ENCODE measurements at places on chromosomes 1 and 21.

DNA sequence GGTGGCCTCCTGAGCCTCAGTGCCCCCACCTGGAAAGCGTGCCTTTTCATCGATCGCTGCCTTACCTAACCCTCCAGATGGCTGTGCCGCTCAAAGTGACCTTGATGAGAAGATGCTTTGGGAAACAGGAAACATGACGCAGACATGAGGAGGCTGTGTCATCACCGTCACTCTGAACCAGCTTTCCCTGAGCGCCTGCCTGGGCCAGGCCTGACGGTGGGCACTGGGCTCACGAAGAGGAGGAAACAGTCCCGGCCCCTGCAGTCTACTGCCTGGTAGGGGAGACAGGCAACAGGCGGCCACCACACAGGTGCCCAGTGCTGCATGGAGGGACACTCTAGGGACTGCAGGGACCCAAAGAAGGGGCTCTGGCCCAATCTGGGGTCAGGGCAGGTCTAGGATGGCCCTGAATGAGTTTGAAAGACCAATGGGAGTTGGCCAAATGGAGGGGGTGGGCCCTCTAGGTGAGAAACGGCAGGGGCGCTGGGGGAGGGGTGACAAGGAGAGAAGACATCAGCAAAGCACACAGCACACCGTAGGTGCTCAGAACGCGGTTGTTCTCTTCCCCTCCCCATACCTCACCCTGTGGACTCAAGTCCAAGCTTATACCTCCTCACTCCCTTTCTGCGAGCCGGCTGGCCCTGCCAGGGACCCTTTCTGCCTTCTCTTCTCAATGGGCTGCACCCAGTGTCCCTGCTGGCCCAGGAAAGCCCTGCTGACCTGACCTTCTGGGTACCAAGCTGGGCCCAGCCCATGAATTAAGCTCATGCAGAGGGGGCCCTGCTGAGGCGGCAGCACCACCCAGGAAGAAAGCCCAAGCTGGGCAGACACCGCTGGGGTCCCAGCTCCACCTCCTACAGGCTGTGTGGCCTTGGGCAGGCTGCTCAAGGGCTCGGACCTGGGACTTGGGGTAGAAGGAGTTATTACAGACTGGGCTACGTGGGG, 44.9 kb downstream of the GLIS1 start:
- no peak for DNase-seq

- DNase-seq = no peak
Measured at GRCh38 chr1:152777510-152778137, 2.7 kb downstream of the LCE1F start.

DNA sequence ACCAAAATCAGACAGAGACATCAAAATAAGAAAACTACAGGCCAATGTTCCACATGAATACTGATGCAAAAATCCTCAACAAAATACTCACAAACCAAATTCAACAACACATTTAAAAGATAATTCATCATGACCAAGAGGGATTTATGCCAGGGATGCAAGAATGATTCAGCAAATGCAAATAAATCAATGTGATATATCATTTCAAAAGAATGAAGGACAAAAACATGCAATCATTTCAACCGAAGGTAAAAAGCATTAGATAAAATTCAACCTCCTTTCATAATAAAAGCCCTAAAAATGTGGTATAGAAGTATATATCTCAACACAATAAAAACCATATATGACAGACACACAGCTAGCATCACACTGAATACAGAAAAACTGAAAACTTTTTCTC, 81.5 kb upstream of the LYPLAL1 start:
- DNase-seq = no peak

DNA sequence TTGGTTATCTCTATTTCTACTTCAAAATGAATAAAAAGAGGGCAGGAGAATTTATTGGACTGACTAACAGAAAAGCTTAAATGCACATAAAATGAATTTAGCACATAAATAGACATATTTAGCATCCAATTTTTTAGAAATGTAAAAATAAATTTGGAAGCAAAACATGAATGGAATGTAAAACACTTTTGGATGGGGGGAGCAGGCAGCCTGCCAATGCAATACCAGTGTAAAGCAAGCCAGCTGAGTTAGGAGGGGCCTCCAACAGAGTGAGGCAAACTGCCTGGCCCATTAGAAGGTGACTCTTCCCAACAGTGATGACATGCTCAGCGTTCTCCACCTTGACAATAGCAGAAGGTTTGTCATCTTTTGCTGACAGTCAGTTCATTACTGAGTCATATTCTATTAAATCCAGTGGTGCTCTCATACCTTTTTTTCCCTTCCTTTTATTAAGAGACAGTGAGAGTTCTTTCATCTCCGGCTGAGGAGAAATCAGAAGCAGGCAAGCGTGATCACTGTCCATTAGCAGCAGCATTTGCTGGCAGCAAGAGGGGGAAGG, 19.5 kb upstream of the EXO1 start:
- DNase-seq = no peak

- DNase-seq = peak; percentile 90
Measured at GRCh38 chr1:116825207-116825719, 71.0 kb downstream of the CD2 start.

- no peak for DNase-seq
Measured at GRCh38 chr1:64184003-64184440, 19.4 kb upstream of the UBE2U start.

DNA sequence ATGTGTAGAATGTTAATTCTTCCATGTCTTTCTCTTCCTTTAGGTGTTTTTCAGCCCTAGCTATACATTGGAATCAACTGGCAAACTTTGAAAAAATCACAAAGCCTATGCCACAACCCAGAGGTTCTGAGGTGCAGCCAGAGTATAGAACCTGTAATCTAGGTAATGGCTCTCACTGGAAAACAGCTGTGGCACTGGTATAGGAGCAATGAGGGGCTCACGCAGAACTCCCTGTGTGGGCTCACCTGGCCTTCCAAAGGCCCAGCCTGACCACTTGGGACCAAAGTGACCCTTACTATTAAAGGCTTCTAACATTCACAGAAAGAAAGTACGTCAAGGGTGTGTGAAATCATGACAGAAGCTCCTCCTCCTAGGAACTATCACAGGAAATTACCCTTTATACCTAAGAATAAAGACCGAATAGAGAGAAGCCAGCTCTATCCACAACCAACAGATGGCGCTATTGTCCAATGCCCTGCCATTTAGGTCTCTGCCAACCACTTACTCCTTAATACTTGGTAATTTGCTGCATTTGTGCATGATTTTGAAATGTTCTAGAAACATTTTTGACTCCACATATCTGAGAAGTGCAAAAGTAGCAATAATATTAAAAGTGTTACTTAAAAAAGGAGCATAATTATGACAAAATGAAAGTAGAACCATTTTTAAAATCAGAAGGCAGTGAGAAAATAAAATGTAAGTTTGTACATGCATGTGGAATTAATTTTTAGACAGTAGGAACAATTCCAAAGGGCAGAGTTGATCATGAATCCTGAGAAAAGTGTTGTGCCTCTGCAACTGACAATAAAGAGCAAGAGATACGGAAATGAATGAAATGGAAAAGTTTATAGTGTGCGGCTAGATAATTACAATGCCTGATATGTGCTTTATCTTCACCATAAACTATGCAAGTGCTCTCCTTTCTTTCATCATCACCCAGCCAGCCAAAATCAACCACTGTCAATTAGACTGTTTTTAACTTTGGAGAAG, 93.1 kb upstream of the HAO2 start:
- DNase-seq = peak; percentile 35
